GM23338 (cell line): ENCODE measurements at places on chromosomes 12 and 14.

DNA sequence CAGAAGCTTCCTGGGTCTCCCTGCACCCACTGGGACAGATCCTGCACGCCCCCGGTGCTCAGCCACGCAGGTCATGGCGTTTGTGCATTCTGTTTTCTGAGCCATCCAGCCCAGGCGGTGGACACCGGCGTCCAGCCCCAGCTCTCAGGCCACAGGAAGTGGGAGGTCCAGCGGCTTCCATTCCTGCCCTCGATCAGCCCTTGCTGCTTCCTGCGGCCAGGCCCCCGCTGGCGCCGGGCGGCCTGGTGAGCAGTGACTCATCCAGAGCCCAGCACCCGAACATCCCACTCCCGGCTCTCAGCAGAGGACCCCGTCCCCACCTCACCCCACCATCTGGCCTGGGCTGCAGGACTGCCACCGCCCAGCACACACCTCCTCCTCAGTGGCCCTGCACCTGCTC, 18.0 kb upstream of the NUDT14 start:
- no peak for DNase-seq

DNA sequence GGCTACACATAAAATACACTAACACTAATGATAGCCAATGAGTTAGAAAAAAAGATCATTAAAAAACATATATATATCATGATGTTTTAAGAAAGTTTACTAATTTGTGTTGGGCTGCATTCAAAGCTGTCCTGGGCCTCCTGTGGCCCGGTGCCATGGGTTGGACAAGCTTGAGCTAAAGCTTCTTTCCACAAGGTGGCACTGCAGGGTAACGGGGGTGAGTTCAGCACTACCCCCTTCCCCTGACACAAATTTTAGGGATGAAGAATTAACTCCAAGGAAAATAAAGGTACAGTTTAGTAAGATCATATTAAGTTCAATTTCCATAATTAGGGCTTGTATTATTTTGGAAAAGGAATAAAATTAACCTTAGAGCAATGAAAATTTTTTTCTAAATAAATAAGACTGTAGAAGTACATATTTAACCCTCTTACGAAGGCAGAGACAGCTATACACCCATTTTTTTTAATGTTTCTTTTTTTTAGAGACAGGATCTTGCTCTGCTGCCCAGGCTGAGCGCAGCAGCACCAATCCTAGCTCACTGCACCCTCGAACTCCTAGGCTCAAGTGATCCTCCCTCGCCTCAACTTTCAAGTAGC, 38.9 kb downstream of the PPP1R13B start:
- peak; percentile 93 for DNase-seq

DNA sequence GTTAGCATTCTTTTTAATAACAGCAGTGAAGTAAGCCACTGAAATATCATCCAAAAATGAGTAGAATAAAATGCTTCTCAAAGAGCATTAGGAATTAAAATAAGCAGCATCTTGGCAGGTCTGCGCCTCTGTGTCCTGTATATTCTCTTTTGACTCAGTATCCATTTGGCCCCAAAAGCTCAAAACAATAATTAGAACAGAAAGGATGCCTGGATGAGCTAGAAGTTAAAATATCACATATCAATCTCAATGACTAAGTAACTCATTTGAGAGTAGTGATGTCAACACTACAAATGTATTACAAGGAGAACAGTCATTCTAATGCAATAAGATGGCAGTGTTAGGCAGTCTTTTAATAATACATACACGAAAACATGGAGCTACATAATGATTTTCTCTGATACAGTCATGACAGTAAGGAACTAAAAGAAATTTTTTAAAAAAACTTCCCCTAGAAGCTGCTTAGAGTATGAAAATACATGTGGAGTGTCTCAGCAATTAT, 160.9 kb upstream of the ABCD2 start:
- DNase-seq = no peak

GRCh38 chr14:99431986-99432385, 48.7 kb downstream of the SETD3 start:
- no peak for DNase-seq

DNA sequence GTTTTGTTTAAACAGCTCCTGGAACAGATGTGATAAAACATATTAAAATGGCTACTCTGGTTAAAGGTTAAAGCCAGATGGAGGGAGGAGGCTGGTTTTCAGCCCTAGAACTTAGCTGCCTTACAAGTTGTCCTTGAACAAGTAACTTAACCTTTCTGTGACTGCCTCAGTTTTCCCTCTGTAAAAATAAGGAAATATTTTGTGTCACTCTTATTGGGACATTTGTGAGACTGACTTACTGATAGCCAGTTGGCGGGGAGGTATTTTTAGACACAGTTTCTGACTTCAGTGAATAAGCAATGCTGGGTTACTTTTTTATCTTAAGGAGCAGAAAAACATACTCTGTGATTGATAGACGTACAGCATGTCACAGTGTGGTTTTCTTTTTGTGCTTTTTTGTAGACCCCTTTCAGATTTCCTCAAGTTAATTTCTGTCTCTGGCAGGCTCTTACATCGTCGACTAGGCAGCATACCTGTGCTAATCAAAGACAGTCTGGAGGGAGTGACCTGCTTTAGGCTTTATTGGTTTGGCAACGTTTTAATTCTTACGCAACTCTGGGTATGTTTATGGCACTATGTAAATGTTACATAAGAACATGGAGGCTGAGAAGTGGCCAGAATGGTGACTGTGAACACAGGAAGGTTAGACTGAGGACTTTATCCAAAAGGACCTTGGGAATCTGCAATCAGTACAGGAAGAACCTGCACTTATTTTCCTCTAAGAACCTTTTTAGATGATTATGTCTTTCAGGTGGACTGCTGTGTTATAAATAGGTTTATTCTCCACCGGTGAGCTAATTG, 3.3 kb downstream of the ACVR1B start:
- DNase-seq = no peak

DNA sequence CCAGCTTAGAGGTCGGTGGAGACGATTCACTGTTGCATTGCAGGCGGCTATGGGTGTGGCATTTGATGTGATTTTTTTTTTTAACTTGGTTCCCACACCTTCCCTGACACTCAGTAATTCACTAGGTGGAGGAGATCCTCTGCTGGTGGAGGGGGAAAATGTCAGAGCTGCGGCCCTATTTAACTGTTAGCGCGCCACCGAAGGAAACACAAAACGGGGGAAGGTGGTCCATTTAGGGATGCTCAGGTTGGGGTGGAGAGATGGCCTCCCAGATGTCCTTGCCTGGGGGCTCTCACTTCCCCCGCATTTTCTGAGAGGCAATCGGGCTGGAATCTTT, 4.3 kb upstream of the HOXC12 start:
- DNase-seq = no peak

DNA sequence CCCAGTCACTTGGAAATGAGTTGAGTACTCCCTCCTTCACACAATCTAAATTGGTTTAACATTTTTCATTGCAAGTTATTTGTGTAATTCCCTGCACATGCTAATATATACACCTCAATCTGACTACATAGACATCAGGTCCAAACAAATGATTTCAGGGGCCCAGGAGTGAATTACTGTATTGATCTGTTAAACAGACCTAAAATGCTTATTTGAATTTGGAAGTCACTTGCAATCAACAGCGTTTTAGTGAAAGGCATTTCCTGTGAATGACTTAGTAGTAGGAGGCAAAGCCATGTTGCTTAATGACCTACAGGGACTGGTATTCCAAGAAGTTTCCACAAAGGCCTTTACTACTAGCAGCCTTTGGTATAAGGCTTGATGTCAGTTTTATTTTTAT, 22.6 kb upstream of the SLC15A5 start:
- peak; percentile 40 for DNase-seq

GRCh38 chr12:111841236-111841749, 735 bp upstream of the MAPKAPK5 start:
- no peak for DNase-seq

- DNase-seq = no peak
Observed at GRCh38 chr12:80033448-80033847, 65.9 kb upstream of the OTOGL start.

DNA sequence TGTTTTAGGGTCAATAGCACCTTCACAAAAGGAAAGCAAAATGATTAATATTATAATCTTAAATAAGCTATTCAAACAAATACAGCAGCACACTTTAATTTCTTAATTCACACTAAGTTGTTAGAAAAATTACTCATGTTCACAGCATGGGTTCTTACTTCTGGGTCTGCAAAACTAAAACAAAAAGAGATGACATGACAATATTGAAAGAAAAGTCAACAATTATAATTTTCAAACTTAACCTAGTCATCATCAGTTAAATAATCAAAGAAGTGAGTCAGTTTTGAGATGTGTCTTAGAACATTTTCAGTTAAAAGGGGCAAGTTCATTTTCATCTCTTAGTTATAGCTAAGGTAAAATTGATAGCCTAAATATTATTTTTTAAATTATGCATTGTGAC, 47.7 kb upstream of the RMST start:
- DNase-seq = no peak

DNA sequence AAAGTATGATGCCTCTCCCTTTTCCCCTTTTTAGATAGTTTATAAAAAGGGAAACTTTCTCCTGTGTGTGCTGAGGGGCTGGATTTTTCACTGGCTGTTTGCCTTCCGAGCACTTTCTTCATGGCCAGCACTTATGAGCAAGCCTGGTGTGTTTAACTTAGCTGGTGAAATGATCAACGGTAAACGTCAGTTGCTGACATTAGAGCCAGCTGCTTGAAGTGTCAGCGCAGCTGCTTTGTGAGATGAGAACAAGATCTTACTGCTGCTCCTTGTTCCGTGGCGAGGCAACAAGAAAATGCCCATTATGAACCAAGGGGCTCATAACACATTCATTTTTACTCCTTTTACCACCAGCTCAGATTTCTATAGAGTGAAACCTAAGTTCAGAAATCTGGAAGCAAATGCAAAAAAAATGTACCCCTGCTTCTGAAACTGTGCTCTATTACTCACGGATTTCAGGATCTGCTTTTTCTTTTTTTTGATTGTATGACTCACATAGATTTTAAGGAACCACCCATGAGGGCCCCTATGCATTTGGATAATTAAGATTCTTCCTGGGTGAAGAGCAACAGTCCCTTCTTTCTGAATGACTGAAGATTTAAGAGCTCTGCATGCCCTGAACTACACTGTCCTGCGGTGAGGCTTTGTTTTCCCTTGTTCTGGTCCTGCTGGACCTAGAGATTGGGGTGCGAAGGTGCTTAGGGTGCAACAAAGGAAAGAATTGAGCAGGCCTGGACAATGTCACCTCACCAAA, 74.3 kb upstream of the CPM start:
- peak; percentile 35 for DNase-seq

GRCh38 chr14:101535232-101535631, 26.1 kb upstream of the DIO3 start:
- DNase-seq = no peak
